Activated CD4-positive, alpha-beta T cell treated with anti-CD3 and anti-CD28 coated beads, Interleukin-2, amount 10 ng/mL, durations not matched to agents 7 days and 5 days (primary cell): ENCODE measurements at places on chromosomes 6 and 20. TPM values are rescaled to one million over a fixed set of nuclear protein-coding genes. Genes with fewer than 3 reads are reported as not detected.
A peak's percentile ranks its signal among the peaks of the same experiment; 100 is the strongest.

DNA sequence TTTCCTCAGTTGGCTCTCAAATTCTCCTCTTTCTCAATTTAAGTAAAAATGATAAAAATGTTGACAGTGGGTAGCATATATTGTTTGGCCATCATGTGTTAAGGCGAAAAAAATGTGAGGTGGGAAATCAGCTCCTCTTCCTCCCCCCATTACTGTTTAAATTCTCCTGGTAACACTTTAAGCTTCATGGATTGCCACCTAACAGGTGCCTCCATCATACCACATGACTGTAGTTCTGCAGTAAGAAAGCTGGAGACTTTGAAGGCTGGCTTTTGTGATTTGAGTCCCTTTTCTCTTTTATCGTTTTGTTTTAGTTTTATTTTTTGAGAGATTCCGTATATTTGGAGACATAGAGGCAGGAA lies 1.2 kb downstream of the ZFAND3 start:
- no peak for DNase-seq

GRCh38 chr6:111427341-111428116 lies 55.5 kb downstream of the REV3L start:
- peak; percentile 24 for DNase-seq

Gene SMLR1
- total RNA-seq: not detected

Gene ADGRF4
- total RNA-seq: not detected

Gene MICB
- total RNA-seq: 54.2 TPM

DNA sequence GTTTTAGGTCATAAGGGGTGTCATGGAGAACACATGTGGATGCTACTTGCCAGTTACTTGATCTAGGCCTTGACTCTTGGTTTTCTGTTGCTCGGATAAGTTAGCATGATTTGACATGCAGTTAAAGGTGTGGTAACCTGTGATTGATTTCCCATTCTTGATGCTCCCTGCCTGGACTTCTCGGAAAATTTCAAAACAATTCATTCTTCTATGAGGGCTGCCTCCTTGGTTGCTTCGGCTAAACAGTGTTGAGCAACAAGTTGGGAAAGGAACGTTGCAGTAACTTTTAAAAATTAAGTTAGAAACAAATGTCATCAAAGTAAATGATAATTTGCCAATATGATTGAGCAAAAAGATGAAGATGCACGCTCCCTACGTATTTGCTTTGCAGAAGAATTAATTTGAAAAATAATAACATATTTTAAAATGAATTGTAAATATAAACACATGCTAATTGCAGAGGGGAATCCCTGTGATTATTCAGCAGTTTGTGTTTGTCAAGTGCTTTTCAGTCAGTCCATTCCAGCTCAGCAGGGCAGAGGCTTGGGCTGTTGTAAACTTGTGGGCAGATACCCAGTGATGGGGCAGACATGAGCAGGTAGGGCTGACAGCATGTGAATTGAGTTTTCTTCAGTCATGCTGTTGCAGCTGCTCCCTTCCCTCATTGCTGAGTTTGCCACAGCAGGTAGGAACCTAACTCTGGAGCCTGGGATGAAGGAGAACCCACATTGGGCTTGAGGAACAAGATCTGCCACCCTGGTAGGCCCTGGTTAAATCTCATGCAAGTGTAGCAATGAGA lies 110.2 kb downstream of the ESR1 start:
- no peak for DNase-seq

DNA sequence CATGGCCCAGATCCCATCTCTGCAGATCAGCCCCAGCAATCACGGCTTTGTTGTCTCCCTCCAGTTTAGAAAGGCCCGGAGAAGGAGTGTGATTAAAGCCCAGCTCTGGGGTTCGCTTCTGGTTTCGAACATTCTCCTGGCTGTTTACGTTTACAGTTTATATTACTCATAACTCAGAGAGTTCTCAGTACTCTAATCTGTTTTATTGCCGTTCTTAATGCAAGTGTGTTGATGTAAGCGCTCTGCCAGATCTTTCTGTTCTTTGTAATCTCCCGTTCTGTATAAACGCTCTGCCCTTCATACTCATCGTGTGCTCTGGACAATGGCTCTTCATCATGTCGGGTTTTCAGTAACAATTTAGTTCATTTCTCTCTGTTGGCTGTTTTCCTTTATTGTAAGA lies 118.0 kb upstream of the PRND start:
- no peak for DNase-seq

Gene PRL
- not detected for total RNA-seq

Gene MAN1A1
- total RNA-seq: 10.6 TPM

GRCh38 chr6:38055203-38055589 lies 235.7 kb downstream of the ZFAND3 start:
- DNase-seq: no peak

DNA sequence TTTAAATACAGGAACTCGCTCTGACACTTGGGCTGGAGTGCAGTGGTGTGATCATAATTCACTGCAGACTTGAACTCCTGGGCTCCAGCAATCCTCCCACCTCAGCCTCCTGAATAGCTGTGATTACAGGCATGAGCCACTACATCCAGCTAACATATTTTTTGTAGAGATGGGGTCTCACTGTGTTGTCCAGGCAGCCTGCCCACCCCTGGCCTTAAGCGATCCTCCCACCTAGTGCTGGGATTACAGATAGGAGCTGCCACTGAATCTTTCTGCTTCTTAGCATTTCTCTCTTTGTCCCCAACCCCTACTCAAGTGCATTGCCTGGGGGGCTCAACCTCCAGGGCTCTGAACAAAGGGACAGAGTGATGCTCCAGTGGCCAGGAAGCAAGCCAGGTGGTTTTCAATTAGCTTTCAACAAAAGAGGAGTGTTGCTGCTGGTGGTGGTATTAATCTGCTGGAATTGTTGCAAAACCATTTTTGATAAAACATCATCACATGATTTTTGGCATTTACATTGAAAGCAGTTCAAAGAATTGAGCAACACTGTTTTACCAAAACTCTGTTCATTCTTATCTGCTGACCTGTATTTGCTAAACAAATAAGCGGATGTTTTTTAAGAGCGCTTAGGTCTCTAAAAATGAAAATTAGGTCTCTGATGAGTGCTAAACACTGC lies 40.4 kb upstream of the BPIFA2 start:
- no peak for DNase-seq

GRCh38 chr20:25139029-25139705 lies 56.3 kb upstream of the ENTPD6 start:
- DNase-seq: no peak

Gene TTK
- total RNA-seq: 52.5 TPM

DNA sequence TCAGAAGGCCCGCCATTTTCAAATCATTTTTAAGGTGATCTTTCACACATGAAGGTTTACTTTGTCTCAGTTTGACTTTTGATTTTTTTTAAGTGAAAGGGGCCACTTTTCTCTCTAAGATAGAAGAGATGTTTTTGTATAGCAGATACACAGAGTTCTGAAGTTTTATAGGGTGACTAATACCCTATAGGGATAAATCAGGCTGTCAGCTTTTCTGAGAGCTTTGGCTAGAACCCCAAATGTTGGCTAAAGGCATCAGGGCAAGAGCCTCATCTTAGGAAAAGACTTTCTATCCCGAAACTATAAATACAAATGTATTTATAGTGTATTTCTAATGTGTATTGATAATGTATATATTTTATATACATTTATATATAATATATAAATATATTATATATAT lies 181.4 kb downstream of the TBX18 start:
- no peak for DNase-seq

- DNase-seq: no peak
Measured at GRCh38 chr20:2708073-2708415, 15.5 kb downstream of the EBF4 start.

- DNase-seq: no peak
Measured at GRCh38 chr6:24876499-24877465, 59.0 kb downstream of the RIPOR2 start.

DNA sequence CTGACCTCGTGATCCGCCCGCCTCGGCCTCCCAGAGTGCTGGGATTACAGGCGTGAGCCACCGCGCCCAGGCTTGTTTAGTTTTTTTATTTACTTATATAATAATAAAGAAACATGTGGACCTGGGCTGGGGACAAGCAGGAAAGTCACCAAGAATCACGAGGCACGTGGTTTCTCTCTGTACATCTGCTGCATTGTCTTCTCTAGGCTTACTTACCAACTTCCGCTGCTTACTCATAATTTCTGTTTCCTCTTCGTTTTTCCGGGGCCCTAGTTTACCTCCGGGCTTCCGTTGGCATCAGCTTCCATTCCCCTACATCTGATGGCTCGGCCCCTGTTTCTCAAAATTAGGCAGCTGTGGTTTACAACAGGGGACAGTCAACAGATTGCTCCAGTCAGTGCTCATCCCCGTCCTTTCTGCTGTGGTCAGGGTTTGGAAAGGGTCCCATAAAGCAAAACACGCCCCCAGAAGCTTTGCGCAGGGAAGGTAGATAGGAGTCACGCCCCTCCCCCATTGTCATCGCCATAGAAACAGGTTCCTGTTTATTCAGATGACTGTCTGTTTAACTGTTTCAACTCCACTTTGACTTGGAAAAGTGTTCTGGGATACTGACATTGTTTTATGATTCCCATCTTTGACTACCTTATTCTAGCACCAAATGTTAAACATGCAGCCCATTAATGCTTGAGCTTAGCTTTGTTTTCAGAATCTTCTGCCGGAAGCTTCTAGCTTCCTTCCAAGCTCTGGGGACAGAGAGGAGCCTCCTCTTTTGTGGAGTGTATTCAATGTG lies 31.9 kb upstream of the TXLNB start:
- DNase-seq: peak; percentile 83

DNA sequence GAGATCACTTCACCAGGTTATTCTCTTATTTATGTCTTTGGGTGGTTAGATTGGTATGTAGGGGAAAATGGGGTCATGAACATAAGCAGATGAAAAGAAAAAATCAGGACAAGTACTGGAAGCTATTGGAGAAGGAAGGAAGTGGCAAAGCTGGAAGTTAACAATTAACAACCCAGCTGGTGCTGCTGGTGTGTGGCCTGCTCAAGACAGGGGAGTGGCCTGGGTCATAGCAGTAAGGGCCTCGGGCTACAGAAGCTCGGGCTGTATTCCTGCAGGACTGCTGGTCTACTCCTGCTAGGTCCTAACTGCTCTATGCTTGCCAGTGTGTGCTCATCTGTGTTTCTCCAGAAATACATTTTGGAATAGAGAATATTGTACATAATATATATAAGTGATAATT lies 19.6 kb downstream of the MYLIP start:
- no peak for DNase-seq

DNA sequence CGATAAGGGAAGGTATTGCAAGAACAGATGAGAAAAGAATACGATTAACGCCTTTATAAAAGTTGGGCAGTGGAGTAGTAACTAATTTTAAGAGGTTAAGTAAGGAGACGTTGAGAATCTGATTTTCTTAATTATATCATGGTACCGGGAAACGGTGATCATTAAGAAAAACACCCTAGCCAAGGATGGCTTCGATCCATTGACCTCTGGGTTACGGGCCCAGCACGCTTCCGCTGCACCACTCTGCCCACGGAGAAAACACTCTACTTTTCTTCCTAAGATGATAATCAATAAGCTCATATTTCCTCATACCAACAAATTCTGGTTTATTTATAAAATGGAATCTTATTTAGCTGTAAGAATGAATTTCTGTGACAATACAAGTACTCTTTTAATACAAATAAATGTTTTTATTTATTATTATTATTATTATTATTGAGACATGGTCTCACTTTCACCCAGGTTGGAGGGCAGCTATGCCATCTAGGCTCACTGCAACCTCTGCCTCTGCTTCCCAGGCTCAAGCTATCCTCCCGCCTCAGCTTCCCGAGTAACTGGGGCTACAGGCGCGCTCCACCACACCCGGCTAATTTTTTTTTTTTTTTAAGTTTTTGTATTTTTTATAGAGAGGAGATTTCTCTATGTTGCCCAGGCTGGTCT lies 8.3 kb downstream of the POM121L2 start:
- DNase-seq: no peak

Gene FAM184A
- total RNA-seq: 8.3 TPM

Gene NMBR
- not detected for total RNA-seq

Gene FGD2
- total RNA-seq: 1.5 TPM

DNA sequence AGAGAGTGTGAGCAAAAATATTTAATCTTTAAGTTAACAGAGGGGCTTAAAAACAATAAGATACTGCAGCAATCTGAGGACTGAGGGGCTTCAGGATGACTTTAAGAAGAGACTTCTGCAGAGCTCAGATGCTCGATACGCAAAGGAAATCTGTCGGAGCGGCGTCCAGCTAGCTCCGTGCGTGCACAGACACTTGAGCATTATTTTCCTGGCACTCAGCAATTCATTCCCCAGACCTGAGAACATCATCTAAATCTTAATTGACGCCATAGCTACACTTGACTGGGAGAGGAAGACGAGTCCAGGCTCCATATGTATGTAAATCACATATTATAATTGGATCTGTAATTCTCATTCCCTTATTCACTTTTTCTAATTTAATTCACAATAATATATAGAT lies 228.2 kb downstream of the SOD2 start:
- no peak for DNase-seq

DNA sequence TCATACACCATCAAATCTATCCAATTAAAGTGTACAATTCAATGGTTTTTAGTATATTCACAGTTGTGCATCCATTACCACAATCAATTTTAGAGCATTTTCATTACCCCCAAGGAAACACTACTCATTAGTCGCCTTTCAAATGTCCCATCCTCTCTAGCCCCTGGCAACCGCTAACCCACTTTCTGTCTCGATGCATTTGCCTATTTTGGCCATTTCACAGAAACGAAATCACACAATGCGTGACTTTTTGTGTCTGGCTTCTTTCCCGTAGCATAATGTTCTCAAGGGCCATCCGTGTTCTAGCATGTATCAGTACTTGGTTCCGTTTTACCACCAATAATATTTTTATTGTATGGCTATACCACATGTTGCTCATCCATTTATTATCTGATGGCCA lies 51.7 kb downstream of the PPP1R3G start:
- DNase-seq: no peak

Gene TAF8
- total RNA-seq: 60.2 TPM

- no peak for DNase-seq
Measured at GRCh38 chr6:43061861-43062260, 2.4 kb downstream of the KLC4 start.

DNA sequence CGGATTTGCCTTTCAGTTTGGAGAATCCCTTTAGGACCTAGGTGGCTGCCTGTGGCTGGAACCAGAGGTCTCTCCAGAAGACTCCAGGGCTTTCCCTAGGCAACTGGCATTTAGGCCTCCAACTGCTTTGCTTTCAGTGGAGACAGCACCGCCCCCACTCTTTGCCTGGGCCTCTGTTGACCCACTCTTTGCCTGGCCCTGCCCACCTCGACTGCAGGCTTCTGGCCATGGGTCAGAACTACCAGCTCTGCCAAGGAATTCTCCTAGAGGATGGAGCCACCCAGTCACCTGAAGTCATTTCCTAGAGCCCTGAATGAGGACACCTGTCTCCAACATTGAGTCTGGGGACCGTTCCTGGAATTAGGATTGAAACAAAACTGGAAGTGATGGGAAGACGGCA lies 439.0 kb upstream of the CDH4 start:
- DNase-seq: no peak
